Stimulated activated CD8-positive, alpha-beta memory T cell treated with anti-CD3 and anti-CD28 coated beads, Interleukin-4, amount 100 ng/mL, for 1 hour (primary cell): ENCODE measurements at places on chromosomes 2 and 18.

DNA sequence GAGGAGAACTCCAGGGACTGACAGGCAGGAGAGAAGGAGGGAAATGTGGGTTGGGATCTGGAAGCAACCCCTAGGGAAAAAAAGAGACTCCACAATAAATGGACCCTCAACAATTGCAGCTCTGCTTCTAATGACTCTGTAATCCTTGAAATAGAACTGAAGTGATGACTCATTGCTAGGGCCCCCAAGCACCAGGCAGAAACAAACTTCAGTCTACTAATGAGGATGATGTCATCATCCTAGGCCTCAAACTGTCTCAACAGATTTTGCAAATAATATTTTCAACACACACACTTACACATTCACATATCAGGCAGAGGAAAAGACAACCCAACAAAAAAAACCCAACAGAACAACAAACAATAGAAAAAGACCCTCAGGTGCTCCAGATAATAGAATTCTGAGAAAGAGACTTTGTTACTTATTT, 143.3 kb downstream of the HDAC4 start:
- DNase-seq, result no peak

DNA sequence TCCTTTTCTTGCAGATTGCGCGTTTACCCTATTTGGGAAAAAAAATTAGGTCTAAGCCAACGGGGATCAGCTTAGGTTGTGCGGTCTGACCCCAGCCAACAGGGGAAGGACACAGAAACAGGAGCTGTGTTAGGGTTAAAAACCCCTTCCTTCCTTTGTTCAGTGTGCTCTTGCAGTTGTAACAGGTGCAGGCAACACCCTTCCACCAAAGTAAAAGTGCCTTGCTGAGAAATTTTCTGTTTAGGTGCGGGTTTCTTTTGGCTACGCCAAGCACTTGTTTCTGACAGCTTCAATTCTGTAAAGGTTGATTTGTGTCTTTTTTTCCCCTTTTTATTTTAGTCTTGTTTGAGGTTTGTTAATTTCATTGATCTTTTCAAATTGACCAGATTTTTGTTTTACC, 92.5 kb downstream of the PTPN4 start:
- no peak for DNase-seq

DNA sequence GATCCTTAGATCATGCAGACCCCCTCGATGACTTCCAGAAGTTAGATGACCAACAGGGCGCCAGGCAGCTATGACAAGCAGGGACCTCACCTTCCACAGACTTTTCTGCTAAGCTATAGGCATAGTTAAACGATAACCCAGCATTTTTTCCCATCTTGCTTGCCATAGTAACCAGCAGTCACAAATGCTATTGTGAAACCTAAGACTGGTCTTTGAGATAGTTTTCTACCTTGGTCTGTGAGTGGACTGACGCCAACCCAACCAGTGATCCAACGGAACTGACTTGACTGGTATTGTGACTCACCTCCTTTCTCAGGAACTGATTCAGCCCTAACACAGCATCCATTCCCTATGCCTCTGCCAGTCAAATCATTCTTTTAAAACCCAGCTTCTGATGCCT, 361.2 kb downstream of the LRRTM4 start:
- DNase-seq, result no peak

- no peak for DNase-seq
These were observed 1173.1 kb upstream of the ZEB2 start for GRCh38 chr2:145692971-145693478.

DNA sequence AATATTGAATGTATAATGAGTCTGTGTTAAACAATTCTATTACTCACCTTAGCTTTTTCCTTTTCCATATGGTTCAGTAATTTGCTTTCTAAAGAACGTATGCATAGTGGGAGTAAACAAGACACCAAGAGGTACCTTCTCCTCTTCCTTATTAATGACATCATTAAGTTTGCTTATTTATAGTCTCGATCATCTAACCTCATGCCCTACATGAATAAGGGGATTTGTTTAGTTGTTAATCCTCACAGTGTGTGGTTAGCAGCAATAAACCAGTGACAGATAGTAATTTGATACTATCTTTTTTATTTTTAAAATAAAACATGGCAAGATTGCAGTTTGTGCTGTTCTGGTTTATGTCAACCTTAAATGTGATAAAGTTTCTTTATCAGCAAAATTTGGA, 69.7 kb downstream of the COBLL1 start:
- DNase-seq, result no peak

DNA sequence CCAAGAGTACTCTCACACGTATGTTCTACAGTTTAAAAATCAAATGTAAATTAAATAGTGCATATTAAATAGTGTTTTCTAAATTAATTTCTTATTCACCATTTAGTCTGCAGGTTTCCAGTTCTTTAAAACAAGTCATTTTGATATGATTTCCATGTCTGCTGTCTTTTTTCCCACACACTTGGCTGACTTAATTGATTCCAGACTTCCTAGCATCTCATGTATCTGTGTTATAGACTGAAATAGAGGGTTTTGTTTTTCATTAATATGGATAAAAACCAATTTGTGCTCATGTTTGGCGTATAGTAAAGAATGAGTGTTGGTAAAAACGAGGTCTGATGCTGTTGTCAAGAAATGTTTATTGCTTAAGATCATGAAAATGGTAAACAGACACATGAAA, 104.3 kb downstream of the SRBD1 start:
- DNase-seq, result no peak

GRCh38 chr2:177542396-177542795, 149.8 kb downstream of the AGPS start:
- DNase-seq, result no peak

GRCh38 chr18:78242254-78242643, 737.4 kb upstream of the SALL3 start:
- no peak for DNase-seq

- DNase-seq, result no peak
These were observed 67.4 kb upstream of the HS6ST1 start for GRCh38 chr2:128386066-128386465.

DNA sequence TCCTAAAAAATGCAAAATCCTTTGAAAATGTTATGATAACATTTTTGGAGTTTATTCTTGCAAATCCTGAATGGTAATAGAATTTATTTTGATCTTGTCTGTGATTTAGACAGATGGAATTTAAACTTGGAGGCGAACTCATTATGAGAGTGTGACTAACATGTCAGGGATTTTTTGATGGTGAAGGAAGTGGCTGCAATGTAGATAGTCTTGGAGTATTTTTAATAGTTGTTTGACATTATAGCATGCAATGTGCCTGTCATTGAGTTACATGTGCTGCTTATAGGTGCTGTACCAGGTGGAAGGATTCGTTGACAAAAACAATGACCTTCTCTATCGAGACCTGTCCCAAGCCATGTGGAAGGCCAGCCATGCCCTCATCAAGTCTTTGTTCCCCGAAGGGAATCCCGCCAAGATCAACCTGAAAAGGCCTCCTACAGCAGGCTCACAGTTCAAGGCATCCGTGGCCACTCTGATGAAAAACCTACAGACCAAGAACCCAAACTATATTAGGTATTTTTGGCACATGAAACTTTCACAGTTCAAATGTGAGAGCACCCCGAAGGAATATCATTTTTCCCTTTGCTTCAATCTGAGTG, 141.8 kb downstream of the MYO1B start:
- DNase-seq, result no peak

DNA sequence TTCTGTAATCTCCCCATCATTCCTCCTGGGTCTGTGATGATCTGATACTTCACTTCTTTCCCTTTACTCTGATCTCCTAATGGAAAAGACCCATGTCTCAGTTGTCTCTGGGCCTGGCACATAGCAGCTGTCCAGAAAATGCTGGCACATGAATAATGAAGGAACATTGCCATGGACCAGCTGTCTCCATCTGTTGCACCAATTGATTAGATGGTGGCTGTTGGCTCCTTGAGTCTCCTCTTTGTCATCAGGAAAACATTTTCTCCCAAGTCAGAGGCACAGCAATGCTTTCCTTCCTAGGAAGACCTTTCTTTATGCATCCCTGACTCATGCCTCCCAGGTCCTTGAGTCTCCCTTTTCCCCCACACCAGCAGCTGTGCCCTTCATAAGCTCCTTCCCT, 286.2 kb upstream of the CXCR4 start:
- DNase-seq, result no peak

DNA sequence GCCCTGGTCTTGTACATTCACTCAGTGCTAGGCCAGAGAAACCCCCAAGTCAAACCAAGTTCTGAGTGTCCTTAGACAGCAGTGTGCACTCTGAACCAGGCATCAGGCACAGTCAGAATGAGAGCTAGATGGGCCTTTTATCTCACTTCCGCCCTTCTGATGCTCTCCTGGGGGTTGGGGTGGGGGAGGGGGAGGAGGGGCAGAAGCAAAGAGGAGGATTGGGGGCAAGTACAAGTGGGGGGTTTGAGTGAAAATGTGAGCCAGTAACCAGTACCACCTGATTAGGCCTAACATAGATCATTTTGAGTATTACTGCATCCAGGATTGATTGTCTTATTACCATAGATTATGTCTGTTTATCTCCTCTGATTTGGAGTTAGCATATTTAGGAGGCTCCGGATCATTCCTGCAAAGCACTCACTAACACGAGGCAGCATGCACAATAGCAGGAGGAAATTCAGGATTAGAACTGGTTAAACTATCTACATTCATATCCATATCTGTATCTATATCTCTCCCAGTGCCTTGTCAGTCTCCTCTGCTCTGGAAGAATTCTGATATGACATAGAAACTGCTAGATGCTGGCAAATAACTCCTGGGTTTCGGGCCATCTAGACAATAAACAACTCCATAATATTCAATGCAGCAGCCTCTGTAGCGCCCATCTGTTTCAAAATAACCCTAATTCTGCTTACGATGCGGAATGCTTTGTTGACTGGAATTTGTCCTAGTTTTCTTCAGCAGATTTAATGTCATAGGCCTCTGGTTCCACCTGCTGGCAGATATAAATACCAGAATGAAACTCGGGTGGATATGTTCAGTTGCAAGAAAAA, 149.1 kb downstream of the RHBDD1 start:
- DNase-seq, result no peak

DNA sequence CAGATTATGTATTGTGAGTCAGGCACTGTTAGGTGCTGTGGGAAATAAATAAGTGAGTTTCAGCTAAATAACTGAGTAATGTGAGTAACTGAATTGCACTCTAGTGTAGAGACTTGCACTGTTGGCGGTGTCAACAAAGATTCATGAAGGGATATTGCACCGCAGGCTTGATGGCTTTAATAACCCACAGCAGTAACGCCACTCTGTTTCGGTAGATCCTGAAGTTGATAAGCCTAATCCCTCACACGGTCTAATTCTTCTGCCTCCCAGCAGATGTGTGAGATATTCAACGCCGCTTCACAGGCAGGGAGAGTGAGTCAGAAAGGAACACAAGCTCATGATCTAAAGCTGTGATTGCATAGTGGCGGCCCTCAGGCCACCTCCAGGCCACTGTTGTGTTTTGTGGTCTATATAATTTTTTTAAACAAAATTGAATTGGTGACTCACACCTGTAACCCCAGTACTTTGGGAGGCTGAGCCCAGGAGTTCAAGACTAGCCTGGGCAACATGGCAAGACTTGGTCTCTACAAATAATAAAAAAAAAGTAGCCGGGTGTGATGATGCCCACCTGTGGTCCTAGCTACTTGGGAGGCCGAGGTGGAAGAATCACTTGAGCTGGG, 94.3 kb downstream of the LIPG start:
- no peak for DNase-seq

DNA sequence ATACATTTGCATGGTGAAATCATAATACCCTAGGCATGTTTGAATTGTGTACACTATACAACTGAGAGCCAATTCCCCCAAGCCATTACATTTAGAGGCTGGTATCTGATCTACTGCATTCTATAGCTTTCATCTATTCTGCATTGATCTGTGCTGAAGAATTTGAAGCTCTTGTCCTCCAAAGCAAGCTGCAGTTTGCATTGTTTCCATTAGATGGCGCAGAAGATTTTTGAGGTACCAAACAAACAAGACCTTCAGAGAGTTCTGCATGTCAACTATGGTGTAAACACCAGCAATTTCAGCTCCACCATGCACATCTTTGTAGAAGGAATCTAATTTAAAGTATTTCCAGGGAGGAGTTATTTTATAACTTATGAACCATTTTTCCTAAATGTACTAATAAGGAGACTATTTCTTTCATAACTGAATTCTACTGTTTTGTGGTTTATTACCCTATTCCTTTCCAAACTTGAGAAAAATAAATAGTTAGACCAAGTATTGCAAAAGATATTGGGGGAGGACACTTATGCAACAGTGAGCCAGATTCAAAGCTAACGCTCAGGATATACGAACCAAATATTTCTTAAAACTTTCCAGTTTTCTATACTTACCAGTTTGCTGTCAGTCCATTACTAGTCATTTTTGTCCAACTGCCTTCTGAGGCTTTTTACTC, 761.8 kb upstream of the ACVR2A start:
- peak; percentile 10 for DNase-seq

GRCh38 chr2:37507703-37508102, 163.3 kb downstream of the QPCT start:
- no peak for DNase-seq

DNA sequence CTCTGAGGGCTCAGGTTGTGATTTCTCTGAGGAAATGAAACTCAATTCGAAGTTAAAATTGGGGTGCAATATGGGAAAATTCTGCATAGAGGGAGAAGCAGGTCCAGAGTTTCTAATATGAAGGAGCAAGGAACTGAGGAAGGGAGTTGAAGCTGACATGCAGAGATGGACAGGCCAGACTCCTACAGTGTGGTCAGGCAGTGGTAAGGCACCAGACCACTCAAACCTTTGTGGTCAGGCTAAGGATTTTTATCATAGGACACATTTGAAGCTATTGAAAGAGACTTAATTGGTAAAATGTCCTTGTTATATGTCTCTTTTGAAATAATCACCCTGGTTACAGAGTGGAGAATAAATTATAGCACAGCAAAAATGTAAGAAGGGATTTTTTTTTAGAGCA, 1074.8 kb upstream of the CDH2 start:
- no peak for DNase-seq

DNA sequence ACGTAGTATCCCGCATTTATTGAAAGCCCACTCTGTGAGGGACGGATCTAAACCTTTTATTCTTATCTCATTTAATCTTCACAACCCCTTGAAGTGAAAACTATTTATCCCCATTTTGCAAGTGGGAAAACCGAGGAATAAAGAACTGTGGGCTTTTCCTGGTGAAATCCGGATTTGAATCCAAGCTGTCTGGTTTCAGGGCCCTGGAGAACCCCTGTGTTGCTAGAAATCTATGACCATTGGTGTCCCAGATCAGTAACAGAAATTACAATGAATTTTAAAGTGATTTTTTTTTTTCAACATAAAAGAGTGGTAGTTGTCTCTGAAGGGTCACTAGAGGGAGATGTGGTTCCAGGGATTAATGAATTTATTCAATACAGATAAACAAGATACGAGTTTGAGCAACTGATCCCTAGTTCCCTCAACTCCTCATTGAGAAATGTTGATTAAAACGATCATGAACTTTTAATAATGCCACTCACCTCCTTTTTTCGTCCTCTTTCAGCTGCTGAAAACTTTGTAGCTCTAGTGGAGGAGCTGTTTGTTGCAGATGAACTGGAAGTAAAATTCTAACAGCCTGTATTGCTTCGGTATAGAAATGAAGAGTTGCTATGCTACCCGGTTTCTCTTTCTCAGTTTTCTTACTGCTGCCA, 940 bp downstream of the XRCC5 start:
- DNase-seq, result no peak
